ENCODE measurements at places on chromosomes 5 and 9.
A peak's percentile ranks its signal among the peaks of the same experiment; 100 is the strongest.

DNA sequence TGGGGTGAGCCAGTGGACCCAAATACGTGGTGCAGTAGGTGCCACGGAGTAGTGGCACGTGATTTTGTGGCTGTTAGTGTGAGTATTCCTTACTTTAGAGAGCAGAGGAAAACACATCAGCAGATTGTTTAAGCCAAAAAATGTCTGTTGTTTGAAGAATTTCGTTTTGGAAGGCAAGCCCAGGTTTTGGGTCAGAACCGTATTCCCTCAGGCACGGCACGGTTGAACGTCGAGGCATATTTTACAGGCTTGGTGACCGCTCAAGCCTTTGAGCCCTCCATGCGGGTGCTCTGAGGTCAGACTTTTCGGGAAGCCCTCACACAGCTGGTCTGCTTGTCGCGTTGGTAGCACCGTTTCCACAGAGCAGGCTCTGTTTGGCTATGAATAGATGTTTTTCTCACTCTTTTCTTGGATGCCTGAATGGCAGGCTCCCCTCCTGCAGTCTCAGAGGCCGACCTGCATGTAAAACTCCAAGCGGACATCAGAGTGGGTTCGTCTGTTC, 27.2 kb downstream of the NEK6 start:
- DNase-seq, result peak; percentile 89

- DNase-seq, result no peak
Measured at GRCh38 chr9:107465467-107466451, 23.8 kb downstream of the KLF4 start.

GRCh38 chr5:156473269-156473908, 146.4 kb downstream of the SGCD start:
- DNase-seq, result no peak

DNA sequence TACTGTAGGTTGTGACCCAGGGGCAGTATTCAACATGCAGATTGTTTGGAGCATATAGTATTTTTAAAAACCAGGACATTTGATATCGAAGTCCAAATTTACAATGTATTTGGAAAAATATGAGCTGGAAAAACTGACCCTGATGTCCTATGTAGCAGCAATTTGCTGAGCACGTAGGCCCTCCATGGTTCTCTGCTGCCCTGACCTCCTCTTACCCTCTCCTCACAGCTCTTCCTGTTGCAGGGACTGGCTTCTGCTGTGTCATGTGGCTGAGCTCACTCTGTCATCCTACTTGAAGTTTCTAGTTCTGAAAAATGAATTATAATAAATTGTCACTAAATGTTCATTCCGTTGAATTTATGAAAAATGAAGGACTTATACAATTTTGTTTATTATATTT, 4.1 kb upstream of the ASPN start:
- DNase-seq, result no peak

GRCh38 chr5:113337515-113338415, 97.0 kb downstream of the TSSK1B start:
- DNase-seq, result no peak

DNA sequence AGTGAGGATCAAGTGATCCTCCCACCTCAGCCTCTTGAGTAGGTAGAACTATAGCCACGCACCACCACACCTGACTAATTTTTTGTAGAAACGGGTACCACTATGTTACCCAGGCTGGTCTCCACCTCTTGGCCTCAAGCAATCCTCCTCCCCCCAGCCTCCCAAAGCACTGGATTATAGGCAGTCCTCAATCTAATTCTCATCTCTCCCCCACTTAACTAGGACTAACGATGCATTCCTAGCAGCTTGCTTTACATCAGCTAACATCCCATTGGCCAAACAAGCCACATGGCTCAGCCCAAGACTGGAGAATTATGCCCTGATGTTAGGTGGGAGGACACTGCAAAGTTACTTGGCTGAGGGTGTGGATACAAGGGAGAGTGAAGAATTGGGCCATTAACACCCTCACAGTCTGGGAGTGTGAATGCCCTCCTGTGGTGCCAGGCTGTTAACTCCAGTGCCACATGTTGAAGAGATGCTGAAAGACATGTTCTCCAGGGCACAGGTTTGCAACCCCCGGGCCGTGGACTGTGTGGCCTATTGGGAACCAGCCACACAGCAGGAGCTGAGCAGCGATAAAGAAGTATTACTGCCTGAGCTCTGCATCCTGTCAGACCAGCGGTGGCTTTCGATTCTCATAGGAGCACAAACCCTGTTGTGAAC, 5.3 kb upstream of the ZNF367 start:
- DNase-seq, result no peak

DNA sequence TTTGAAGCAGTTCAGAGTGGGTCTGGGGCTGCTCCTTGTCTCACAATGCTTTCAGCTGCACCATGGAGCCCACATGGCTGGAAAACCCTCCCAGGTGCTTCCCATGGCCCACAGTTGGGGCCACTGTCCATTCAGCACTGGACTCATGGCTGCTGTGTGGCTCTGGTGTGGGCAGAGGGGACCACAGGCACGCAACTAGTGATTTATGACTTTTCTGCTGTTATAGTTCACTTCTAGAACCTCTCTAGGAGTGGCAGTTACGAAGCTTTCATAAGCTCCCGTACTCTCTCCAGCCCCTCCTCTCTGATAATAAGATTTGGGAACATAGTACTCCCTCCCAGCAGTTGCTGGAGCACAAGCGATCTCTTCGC, 29.0 kb downstream of the GLRA1 start:
- DNase-seq, result no peak

DNA sequence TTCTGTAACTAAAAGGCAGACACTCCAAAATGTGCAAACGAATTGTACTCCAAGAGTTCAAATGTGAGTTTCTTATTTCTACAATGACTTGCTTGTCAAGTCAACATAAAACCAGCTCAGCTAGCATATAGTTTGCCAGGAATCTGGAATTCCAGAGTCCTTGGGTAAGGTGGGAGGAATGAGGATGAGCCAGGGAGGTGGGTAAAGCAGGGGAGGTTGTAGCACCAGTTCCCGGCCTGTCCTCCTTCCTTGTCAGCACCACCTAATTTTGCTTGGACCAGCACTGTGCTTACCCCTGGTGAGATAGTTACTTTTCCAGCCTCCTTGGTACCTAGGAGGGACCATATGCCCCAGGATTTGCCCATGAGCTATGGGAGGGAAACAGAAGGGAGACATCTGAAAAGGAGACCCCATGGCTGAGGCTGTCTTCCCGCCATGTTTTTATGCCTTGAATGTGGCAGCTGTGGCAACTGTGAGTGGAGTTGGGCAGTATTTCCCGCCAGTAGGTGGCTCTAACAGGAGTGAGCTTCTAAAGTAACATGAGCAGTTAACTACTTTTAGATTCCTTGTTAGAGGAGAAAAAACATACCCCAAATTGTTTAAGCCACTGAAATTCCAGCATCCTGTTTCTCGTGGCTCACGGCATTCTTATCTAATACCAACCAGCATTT, 302.5 kb downstream of the TENT4A start:
- DNase-seq, result no peak

DNA sequence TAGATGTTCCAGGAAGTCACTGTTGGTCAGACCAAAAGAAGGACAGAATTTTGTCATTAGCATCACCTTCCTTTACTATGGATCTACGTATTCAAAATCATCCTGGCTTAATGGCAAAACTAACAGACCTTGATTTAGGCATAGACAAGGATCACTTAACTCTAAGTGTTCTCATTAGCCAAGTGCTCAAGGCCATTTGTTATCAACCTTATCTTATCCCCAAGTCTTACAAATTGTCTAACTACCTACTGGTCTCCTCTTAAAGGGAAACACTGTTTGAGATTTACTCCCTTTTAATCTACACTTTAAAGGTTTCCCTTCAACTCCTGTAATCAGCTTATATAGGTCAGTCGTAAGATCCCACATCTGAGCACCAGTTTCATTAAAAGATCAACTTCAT, 1197.5 kb upstream of the C9orf72 start:
- DNase-seq, result no peak

DNA sequence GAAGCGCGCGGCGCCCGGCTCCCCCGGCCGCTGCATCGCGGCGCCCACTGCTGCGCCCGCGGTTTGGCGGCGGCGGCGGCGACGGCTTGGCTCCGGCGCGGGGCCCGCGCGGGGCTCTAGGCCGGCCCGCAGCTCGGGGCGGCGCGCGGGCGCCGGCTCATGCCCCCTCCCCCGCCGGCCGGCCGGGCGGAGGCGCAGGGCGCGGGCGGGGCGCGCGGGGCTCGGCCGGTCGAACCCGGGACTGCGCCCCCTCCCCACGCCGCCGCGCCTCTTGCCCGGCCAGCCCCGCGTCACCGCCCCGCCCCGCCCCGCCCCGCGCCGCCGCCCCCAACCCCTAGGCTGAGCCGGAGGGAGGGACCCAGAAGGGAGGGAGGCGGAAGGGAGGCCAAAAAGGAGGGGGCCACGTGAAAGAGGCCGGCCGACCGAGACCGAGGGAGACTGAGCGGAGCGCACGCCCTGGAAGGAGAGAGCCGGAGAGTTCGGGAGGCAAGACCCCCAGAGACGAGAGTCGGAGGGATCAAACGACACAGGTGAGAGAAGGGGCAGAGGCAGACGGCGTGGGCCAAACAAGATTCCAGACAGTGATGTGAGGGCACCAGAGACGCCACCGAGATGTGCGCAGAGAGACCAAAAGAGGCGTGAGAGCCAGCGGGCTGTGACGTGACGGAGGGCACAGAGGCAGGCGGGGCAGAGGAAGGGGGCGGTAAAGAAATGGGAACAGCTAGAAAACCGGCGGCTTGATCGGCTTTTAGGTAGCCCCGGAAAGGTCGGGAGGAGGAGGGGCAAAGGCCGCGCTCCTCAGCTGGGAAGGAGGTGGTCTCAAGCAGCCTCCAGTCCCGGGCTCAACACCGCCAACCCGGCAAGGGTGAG, at the start of gene BARX1:
Gene BARX1 (minus strand): TSS at position 245 of the 870 bp plus-strand sequence. CDS start 209 bp downstream, at position 36.
- no peak for DNase-seq

DNA sequence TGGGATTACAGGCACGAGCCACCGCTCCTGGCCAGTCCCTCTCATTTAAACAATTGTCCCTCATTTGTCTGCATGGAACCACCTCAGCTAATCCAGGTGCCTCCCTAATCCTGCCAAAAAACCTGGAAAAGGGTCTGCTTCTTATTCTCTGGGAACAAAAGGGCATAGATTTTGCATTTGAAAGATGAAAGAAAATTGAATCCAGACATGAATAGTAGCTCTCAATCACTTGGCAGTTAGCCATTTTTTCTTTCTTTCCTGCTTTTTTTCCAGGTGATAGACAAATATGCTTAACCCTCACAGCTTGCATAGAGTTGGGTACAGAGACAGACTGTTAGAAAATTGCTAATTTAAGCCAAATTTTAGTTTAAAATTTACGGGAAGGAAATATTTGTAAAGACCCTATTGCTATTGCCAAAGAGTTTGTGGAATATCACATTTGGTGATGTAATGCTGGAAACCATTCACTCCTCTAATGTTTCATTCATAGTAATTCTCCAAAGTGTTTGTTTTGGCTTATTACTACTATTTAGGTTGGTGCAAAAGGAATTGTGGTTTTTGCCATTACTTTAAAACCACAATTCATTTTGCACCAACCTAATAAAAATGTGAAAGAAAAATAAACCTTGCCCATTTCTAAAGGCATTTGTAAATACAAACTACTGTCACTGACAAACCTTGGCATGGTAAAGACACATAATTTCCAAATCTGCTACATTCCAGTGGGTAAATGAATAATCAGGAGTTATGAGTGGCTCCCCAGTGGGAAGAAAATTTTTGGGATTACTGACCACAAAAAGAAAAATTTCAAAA, 80.5 kb upstream of the JAK2 start:
- DNase-seq, result no peak

- no peak for DNase-seq
Measured at GRCh38 chr9:14403081-14403480, 89.1 kb upstream of the NFIB start.

DNA sequence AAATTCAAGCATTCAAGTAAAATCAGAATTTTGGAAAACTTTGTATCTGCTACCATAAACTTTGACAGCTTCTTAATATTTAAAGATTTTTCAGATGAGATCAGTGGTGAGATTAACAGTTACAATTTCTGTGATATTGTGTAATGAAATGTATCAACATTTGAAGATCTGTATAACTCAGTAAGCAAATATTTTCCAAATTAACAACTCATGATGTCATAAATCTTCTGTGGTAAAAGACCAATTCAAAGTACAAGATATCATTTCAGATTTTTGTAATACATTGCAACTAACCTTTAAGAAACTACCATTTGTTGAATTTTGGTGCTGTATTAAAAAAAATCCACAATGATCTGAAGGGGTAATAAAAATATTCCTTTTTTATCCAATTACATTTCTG, 352.2 kb downstream of the KIAA0825 start:
- no peak for DNase-seq

DNA sequence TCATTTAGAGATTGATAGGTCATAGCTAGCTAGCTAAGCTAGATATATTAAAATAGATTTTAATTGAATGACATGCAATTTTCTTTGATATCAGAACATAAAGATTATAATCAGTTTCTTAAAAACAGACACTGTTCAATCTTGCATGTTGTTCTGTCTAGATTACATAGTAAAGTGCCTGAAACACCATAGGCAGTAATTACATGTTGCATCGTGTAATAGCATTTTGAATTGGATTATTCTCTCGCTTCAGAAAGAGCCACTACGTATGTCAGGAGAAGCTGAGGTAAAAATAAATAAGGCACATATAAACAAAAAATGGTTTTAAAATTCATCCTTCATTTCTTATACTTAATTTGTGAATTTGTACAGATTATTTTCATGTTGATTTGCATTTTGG, 148.0 kb upstream of the CDH12 start:
- DNase-seq, result no peak

- no peak for DNase-seq
Measured at GRCh38 chr9:33426843-33427293, 20.5 kb downstream of the AQP3 start.

GRCh38 chr5:91160714-91161285, 222.3 kb downstream of the ARRDC3 start:
- no peak for DNase-seq

DNA sequence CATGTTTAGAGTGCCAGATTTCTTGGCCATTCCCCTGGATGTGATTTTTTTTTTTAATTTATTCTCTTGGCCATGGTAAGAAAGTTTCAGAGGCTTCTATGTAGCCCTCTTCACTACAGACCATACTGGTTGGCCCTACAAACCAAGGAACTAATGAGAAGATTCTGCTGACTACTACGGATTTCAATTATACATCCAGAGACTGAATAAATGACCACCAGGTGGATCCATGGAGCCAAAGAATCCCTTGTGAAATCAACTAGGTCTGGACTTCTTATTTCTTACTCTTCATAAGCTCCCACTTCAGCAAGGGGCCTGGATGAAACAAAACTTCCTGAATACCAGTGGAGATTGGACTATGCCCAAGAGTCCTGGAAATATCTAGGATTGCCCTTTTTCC, 27.6 kb downstream of the ZNF622 start:
- DNase-seq, result no peak

DNA sequence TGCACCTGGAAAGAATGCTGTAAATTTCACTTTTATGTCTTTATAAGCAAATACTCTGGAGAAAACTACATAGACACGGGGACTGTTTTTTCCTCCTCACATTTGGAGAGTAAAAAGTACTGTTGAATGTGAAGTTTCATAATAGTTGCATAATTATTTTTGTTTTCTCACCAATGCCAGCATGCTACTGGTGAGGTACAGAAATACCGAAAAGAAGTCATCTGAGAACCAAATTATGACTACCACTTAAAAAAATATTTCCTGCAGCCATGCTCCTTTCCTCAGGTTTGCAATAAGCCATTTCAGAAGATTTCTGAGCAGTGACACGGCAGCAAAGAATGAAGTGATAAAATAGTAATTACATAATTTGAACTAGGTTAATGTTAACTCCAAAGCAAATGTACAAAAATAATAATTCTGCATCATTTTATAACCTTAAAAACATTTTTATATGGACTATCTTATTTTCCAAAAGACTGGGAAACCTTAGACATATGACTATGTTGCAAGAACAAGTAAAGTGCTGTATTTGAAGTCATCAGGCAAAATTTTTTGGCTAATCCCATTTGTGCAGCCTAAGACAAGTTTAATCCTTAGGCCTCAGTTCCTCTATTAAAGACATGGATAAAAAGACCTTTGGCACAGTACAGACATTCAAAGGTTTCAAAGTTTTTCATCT, 144.7 kb downstream of the PCSK1 start:
- no peak for DNase-seq

All from anterior cingulate cortex (tissue), 58 donors.